ENCODE measurements at places on chromosomes 4 and X. TPM values are rescaled to one million over a fixed set of nuclear protein-coding genes. Genes with fewer than 3 reads are reported as not detected.

Gene TCP11X2
- total RNA-seq: not detected

DNA sequence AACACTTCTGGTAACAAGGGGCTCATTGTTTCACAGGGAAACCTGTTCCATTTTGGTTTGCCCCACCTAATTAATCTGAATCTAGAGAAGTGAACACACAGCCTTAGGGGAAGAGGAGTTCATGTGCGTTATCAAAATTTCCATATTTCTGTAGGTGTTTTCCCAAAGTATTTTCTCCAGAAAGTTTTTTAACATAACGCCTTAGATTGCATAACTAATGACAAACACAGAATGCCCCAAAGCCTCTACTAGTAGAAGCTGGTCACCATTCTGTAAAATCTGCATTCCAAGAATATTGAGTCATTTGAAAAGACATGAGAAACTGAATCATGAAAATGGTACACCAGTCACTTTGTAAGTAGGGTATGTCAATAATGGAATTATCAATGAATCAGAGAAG, 41.1 kb downstream of the IL13RA2 start:
- DNase-seq: no peak
- no peaks in the 10 kb centered on the region for H3K4me1 ChIP-seq
- H3K27ac ChIP-seq: no peak overlapping the region
- no peak overlapping the region for H3K4me3 ChIP-seq

- no peak for DNase-seq
- H3K27me3 ChIP-seq: no peaks in the 10 kb centered on the region
- no peaks in the 10 kb centered on the region for H3K36me3 ChIP-seq
- H3K4me3 ChIP-seq: no peak overlapping the region
- no peaks in the 10 kb centered on the region for H3K4me1 ChIP-seq
Observed at GRCh38 chr4:177005674-177006230, 213.0 kb upstream of the VEGFC start.

Gene SLC4A4
- total RNA-seq: 0.25 TPM

- H3K27me3 ChIP-seq: no peaks in the 10 kb centered on the region
- no peak overlapping the region for H3K4me3 ChIP-seq
- H3K36me3 ChIP-seq: no peaks in the 10 kb centered on the region
- no peak overlapping the region for H3K27ac ChIP-seq
Observed at GRCh38 chr4:57774171-57774570, 664.0 kb upstream of the IGFBP7 start.

DNA sequence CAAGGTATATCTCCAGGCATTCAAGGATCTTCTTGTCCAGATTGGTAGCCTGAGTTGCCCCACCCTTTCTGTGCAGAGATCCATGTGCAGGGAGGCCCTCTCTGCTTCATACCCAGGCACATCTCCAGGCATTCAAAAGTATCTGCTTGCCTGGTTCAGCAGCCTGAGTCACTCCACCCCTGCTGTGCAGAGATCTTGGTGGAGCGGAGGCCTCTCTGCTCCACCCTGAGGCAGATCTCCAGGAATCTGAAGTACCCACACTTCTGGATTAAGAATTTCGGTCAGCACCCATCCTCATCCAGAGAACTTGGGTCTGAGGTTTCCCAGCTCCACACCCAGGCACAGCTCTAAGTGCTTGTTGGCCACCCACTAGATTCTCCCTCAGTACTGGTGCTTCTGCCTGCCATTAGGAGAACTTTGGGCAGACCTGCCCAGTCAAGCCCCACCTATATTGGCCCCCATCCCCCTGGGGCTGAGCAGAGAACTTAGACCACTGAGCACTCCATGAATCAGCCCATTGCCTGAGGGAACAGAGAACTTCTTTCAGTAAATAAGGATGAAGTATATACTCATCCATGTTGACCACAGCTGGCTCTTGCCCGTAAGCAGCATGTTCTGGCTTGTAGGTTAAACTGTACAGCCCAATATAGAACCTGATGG, 199.5 kb upstream of the ZCCHC13 start:
- no peaks in the 10 kb centered on the region for H3K36me3 ChIP-seq
- no peak for DNase-seq
- no peak overlapping the region for H3K4me3 ChIP-seq
